ENCODE measurements at places on chromosomes 5 and 9. TPM values are rescaled to one million over a fixed set of nuclear protein-coding genes. Genes with fewer than 3 reads are reported as not detected.

The TAF9 gene
- 39.4 TPM for total RNA-seq

The SPATA31C1 gene
- total RNA-seq, result not detected

The PRDM9 gene
- total RNA-seq, result not detected

The PCDHB10 gene
- total RNA-seq, result 0.40 TPM

DNA sequence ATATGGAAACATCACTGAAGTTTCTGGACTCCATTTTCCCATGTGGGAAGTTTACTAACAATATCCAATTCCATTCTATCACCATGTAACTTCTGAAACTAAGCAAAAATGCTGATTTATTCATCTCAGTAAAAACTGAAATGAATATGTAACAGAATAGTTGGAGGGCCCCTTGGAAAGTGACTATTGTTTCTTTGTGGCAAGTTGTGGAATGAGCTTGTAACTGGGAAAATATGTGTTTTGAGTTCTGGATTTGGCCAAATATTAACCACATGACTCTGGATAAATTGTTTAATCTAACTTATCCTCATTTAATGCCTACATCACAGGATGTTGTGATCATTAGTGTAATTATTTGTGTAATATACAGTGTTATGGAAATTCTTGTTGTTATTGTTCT lies 619.3 kb downstream of the TLE4 start:
- H3K27ac ChIP-seq, result no peak overlapping the region
- no peak for DNase-seq
- no peaks in the 10 kb centered on the region for H3K36me3 ChIP-seq
- no peak overlapping the region for H3K4me3 ChIP-seq
- H3K4me1 ChIP-seq, result no peaks in the 10 kb centered on the region

The UGT3A1 gene
- not detected for total RNA-seq

The PDZD2 gene
- 52.9 TPM for total RNA-seq

DNA sequence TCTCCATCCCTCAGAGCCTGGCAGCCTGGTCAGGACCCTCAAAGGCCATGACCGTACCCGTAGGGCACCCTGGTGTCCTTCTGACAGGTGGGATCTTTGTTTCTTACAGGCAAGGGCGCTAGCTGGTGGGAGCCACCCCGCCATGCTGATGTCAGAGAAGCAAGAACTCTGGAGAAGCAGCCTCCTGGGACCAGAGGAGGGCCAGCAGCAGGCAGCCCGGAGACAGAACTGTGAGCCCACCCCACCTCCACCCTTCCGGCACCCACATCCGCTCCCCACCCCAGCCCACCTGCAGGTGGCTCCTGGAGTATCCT lies 42.2 kb upstream of the IL17B start:
- H3K36me3 ChIP-seq, result no peaks in the 10 kb centered on the region
- peak; percentile 5 for DNase-seq
- H3K27me3 ChIP-seq, result no peaks in the 10 kb centered on the region
- H3K27ac ChIP-seq, result peak overlapping the region; percentile 90
- H3K4me3 ChIP-seq, result no peak overlapping the region

GRCh38 chr5:81156732-81157131 lies 76.4 kb upstream of the CKMT2 start:
- no peaks in the 10 kb centered on the region for H3K4me1 ChIP-seq
- H3K4me3 ChIP-seq, result no peak overlapping the region
- DNase-seq, result no peak
- H3K36me3 ChIP-seq, result no peaks in the 10 kb centered on the region
- H3K27me3 ChIP-seq, result no peaks in the 10 kb centered on the region

DNA sequence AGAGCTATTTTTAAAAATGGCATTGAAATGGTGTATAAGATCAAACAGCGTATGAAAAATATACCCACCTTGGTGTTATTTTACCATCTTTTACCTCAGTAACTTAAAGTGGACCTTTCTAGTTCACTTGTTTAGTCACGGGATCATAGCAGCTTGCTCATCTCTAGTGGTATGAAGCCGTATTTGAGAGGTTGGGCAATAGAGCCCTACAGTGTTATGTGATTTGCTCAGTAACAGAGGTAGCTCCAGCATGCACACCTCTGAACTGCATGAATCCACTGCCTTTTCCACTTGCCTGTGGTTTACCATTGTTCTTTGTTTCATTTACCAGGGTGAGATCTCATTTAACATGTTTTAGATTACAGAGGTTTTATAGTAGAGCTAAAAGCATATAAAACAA lies 134.4 kb downstream of the ATG10 start:
- H3K4me3 ChIP-seq, result no peak overlapping the region
- H3K36me3 ChIP-seq, result no peaks in the 10 kb centered on the region
- no peak overlapping the region for H3K27ac ChIP-seq
- DNase-seq, result no peak
- H3K27me3 ChIP-seq, result no peaks in the 10 kb centered on the region

DNA sequence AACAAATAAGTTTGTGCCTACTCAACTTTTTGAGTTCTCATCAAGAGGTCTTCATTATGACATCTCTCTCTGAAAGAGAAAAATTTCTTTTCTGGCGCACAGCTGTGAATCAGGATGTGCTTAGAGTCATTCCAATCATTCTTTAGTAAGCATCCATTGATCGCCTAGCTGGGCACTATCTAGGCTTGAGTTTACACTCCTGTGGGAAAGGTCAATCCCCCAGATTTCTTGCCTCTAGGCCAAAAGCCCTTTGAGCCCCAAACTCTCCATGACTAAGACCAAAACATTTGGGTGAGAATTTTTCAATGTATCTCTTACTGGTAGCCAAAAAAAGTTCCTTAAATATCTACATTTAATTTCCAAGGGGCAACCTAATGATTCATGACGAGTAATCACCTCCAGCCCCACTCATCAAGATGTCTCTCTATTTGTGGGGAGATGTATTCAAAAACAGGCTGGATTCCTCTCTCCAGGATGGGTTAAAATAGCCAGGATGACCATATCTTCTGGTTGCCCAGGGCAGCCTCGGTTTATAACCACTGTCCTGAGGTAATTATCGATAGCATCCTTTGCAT lies 101.7 kb downstream of the GNA14 start:
- DNase-seq, result no peak
- no peaks in the 10 kb centered on the region for H3K36me3 ChIP-seq
- H3K4me1 ChIP-seq, result no peaks in the 10 kb centered on the region
- H3K4me3 ChIP-seq, result no peak overlapping the region

DNA sequence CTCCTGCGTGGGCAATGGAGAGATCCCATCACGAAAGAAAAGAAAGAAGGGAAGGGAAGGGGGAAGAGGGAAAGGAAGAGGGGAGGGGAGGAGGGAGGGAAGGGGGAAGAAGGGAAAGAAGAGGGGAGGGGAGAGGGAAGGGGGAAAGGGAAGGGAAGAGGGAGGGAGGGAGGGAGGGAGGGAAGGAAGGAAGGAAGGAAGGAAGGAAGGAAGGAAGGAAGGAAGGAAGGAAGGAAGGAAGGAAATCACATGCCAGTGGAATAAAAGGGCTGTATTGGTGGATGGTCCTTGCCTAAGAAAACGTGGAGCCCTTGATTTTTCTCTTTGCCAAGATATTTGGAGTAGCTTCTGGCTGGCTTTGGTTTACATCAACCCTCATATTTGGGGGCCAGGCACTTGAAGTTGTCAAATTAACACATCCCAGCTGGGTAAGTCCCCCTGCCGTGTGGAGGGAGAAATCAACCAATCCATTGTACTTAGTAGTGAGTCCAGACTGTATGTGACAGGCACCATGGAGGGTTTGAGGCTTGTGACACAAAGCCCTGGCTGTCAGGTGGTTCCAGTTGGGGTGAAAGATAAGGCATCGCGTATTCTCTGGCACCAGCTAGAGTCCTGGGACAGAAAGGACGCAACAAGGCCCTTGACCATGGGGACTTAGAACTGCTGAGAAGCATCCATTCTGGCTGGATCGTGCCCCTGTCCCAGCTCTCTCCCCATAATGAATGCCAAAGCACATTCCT lies 23.7 kb downstream of the IDNK start:
- peaks cover 22% of the 10 kb centered on the region for H3K36me3 ChIP-seq
- H3K27me3 ChIP-seq, result no peaks in the 10 kb centered on the region
- no peak overlapping the region for H3K4me3 ChIP-seq
- DNase-seq, result no peak
- H3K4me1 ChIP-seq, result no peaks in the 10 kb centered on the region

DNA sequence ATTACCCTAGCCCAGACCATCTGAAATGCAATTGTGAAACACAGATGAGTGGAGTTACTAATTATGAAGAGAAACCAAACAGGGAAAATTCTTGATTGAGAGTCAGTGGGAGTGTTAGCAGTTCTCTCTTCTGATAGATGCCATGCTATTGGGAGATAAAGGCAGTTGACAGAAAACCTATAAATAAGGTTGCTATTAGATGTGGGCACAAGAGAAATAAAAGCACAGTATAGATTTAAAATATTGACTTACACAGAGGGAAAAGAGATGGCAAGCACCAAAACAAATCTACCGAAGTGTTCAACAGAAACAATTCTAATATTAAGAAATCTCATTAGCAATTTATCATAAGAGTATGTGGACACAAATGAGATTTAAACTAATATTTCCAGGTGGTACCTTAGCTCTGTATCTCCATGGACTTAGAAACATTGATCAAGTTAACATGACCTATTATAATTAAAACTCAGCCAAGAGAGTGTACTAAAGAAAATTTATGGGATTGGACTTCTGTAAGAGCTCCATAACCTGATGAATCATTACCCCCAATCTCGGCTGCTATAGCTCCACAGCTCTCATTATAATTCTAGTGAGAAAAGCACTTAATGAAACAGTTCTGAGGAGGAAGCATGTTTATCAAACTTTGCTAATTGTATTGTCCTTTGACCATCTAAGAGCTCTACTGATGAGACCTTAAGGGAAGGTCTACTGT lies 665.0 kb upstream of the RIOK2 start:
- no peaks in the 10 kb centered on the region for H3K27me3 ChIP-seq
- H3K27ac ChIP-seq, result no peak overlapping the region
- DNase-seq, result no peak

The TAS2R1 gene
- total RNA-seq, result not detected

The SLC6A7 gene
- total RNA-seq, result not detected

DNA sequence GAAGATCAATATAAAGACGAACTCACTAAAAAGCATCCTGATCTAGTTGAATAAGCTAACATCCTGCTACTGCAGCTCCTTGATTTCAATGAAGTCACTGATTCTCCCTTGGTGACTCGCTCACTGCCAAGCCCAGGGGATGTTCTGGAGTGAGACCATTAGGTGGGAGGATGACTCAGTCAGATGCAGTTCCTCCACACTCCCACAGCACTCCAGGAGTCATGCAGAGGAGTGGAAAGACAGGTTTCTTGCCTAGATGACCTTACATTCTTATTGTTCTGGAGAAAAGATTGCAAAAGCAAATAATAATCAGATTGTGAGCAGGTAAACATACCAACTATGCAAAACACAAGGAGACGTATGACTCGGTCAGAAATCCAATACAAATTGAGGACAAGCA lies 15.3 kb downstream of the GCNT4 start:
- no peak overlapping the region for H3K4me3 ChIP-seq
- H3K27ac ChIP-seq, result no peak overlapping the region
- no peaks in the 10 kb centered on the region for H3K27me3 ChIP-seq
- no peaks in the 10 kb centered on the region for H3K4me1 ChIP-seq
- no peak for DNase-seq

The DMGDH gene
- 3.4 TPM for total RNA-seq

DNA sequence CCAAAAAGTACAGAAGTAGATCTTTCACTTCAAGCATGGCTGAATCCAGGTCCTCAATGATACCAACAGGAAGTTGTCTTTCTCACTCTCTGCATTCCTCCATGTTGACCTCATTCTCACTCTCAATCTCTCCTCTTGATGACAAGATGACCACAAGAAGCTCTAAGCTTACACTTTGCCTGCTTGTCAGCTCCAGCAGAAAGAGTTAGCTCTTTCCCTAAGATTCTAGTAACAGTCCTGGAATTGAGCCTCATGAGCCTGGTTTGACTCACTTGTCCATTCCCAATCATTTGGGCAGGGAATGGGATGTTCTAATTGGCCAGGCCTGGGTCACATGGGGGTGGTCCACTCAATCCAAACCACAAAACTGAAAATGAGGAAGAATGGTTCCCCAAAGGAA lies 3.3 kb upstream of the CLTA start:
- peaks cover 8% of the 10 kb centered on the region for H3K4me1 ChIP-seq
- no peak for DNase-seq
- H3K27me3 ChIP-seq, result no peaks in the 10 kb centered on the region
- H3K4me3 ChIP-seq, result no peak overlapping the region
- H3K36me3 ChIP-seq, result no peaks in the 10 kb centered on the region
- H3K27ac ChIP-seq, result no peak overlapping the region

The CCDC183 gene
- 1.8 TPM for total RNA-seq

The SPAG8 gene
- 1.4 TPM for total RNA-seq

The IL33 gene
- total RNA-seq, result 41.8 TPM

The ZNF169 gene
- 2.6 TPM for total RNA-seq

DNA sequence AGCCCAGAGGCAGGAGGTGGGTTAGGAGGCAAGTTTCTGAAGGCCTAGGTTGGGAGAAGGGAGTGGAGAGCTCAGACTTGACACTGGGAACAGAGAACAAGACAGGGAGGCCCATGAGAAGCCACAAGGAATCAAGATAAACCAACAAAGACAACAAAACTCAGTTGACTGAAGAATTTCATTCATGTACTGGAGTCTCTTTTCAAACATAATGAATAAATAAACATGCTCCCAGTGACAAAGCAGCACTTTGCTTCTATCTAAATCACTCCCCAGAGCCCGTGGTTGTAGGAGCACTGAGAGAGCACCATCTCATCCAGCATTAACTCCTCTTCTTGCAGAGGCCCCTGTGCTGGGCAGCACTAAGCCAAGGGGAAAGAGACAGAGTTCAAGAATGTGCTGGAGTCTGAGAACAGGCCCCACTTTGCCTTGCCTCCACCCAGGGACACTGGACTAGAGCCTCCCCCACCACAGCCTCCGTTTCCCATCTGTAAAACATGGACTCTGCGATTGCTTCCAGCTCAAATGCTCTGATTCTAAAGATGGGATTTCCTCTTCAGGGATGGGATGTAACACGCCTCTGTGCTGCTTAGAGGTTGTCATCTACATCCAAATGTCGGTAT lies 282.0 kb downstream of the SPOCK1 start:
- no peak overlapping the region for H3K27ac ChIP-seq
- H3K27me3 ChIP-seq, result no peaks in the 10 kb centered on the region
- no peaks in the 10 kb centered on the region for H3K36me3 ChIP-seq
- peaks cover 9% of the 10 kb centered on the region for H3K4me1 ChIP-seq
- H3K4me3 ChIP-seq, result no peak overlapping the region
- no peak for DNase-seq

- H3K27ac ChIP-seq, result no peak overlapping the region
- no peak for DNase-seq
- no peaks in the 10 kb centered on the region for H3K4me1 ChIP-seq
- H3K27me3 ChIP-seq, result no peaks in the 10 kb centered on the region
Observed at GRCh38 chr9:90546200-90546599, 96.4 kb downstream of the DIRAS2 start.

The HRCT1 gene
- total RNA-seq, result 1.6 TPM

The TPD52L3 gene
- total RNA-seq, result not detected

DNA sequence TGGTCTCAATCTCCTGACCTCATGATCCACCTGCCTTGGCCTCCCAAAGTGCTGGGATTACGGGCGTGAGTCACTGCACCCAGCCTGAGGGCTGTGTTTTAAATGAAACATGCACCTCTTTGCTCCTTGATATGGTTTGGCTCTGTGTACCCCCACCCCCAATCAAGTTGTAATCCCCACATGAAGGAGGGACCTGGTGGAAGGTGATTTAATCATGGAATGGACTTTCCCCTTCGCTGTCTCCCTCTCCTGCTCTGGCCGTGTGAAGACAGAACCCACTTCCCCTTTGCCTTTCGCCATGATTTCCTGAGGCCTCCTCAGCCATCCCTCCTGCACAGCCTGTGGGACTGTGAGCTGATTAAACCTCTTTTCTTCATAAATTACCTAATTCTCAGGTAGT lies 12.5 kb upstream of the NOTCH1 start:
- peaks cover 10% of the 10 kb centered on the region for H3K4me1 ChIP-seq
- H3K27me3 ChIP-seq, result no peaks in the 10 kb centered on the region
- no peak for DNase-seq
- H3K27ac ChIP-seq, result no peak overlapping the region
- no peak overlapping the region for H3K4me3 ChIP-seq
- H3K36me3 ChIP-seq, result no peaks in the 10 kb centered on the region

The FCHO2 gene
- 20.2 TPM for total RNA-seq

Data from heart right ventricle (tissue), 16 donors.